Activated T-cell treated with anti-CD3 and anti-CD28 coated beads, Interleukin-2, amount 50 U/mL, for 72 hours (primary cell): ENCODE measurements at places on chromosomes 5 and 9.

- no peak overlapping the region for H3K4me3 ChIP-seq
- no peaks in the 10 kb centered on the region for H3K4me1 ChIP-seq
- no peak overlapping the region for H3K27ac ChIP-seq
- no peaks in the 10 kb centered on the region for H3K36me3 ChIP-seq
- H3K27me3 ChIP-seq: no peaks in the 10 kb centered on the region
Observed at GRCh38 chr5:21154526-21154925, 1166.5 kb upstream of the CDH18 start.

GRCh38 chr9:95270790-95271189 lies 46.7 kb downstream of the FANCC start:
- no peak overlapping the region for H3K4me3 ChIP-seq
- no peaks in the 10 kb centered on the region for H3K36me3 ChIP-seq
- H3K27ac ChIP-seq: no peak overlapping the region
- H3K27me3 ChIP-seq: no peaks in the 10 kb centered on the region
- H3K4me1 ChIP-seq: peaks cover 13% of the 10 kb centered on the region
- no peak for DNase-seq

GRCh38 chr9:8600914-8601680 lies 801.5 kb upstream of the DMAC1 start:
- no peaks in the 10 kb centered on the region for H3K4me1 ChIP-seq
- no peak overlapping the region for H3K4me3 ChIP-seq
- DNase-seq: no peak
- H3K27me3 ChIP-seq: no peaks in the 10 kb centered on the region

DNA sequence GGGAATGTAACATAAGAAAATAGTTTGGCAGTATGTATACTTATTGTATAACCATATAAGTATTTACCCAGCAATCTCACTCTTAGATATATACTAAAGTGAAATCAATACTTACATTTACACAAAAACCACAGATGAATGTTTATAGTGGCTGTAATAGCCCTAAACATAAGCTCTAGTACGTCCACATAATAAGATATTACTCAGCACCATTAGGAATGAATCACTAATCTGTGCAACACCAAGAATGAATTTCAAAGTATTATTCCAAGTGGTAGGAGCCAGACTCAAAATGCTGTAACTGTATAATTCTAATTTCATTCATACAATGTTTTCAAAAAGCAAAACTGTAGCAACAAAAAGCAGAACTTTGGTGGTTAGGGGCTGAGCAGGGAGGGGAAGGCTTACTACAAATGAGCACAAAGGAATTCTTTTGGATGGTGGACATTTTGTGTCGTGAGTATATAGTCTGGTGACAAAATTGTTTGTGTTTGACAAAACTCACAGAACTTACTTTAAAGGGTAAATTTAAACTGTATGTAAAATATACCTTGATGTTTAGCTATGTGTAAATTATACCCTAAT lies 11.9 kb upstream of the C5orf46 start:
- DNase-seq: no peak
- no peaks in the 10 kb centered on the region for H3K4me1 ChIP-seq
- no peak overlapping the region for H3K27ac ChIP-seq
- H3K36me3 ChIP-seq: no peaks in the 10 kb centered on the region

GRCh38 chr5:398475-399295 lies 44.3 kb upstream of the EXOC3 start:
- H3K27ac ChIP-seq: peak overlapping the region; percentile 48
- peaks cover 65% of the 10 kb centered on the region for H3K4me1 ChIP-seq
- H3K4me3 ChIP-seq: peak overlapping the region; percentile 75
- DNase-seq: no peak

DNA sequence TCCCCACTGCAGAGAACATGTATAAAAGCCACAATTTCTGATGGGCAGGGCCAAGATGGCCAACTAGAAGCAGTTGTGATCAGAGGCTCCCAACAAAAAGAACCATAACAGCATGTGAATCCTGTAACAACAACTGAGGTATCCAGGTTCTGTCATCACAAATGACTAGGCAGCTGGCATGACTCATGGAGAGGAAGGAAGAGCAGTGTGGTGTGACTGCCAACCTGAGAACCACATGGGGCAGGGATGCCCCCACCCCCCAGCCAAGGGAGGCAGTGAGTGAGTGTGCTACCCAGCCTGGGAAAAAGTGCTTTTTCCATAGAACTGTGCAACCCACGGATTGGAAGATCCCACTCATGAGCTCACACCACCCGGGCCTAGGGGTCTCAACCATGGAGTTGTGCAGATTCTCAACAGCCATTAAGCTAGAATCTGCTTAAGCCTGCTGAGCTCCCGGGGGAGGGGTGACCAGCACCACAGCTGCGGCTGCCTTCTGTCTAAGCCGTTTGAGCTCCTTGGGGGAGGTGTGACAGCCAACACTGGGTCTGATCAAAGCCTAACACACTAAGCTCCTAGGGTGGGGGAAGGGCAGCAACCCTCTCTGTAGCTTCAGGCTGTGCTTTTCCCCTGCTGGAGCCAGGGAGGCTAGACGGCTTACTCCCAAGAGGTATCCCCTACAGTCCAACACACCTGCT lies 80.1 kb upstream of the DMAC1 start:
- no peaks in the 10 kb centered on the region for H3K27me3 ChIP-seq
- H3K27ac ChIP-seq: peak overlapping the region; percentile 31
- H3K4me3 ChIP-seq: no peak overlapping the region
- peaks cover 22% of the 10 kb centered on the region for H3K4me1 ChIP-seq
- DNase-seq: peak; percentile 68

GRCh38 chr5:24691074-24691473 lies 46.3 kb upstream of the CDH10 start:
- H3K27me3 ChIP-seq: no peaks in the 10 kb centered on the region
- no peak overlapping the region for H3K27ac ChIP-seq
- DNase-seq: no peak
- H3K4me1 ChIP-seq: no peaks in the 10 kb centered on the region
- H3K36me3 ChIP-seq: no peaks in the 10 kb centered on the region

GRCh38 chr5:144130306-144130705 lies 40.2 kb downstream of the YIPF5 start:
- H3K27ac ChIP-seq: no peak overlapping the region
- no peaks in the 10 kb centered on the region for H3K36me3 ChIP-seq
- H3K27me3 ChIP-seq: no peaks in the 10 kb centered on the region
- H3K4me1 ChIP-seq: no peaks in the 10 kb centered on the region
